ENCODE measurements at places on chromosomes 5 and 9.

DNA sequence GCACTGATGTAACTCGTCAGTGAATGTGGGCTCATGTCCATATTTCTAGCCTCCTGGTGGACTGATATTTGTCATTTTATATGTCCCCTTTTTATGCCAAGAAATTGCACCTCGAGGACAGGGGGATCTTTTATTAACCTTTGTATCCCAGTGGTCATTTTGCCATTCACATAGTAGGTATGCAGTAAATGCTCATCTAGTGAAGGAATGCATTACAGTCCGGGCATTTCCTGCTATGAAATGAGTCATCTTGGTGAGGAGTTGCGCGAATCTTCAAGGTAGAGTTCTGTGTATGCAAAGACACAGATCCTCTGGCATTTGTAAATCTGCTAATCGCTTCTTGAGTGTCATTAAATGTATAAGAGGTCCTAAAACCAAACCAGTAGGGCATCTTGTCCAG, 755.5 kb upstream of the ADAMTS16 start:
- DNase-seq: no peak

DNA sequence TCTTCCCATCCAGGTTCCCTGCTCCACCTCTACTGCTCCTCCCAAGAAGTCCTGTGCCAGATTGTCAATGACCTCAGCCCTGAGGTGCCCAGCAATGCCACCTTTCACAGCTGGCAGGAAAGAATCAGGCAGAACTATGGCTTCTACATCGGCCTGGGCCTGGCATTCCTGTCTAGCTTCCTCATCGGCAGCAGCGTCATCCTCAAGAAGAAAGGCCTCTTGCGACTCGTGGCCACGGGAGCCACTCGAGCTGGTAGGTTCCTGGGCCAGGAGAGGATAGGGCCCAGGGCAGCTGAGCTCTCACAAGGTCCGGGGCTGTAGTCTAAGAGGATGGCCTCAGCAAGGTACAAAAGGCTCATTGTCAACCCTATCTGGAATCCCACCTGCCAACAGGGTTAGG, 3.1 kb downstream of the NIPAL4 start:
- no peak for DNase-seq

GRCh38 chr5:113062869-113063508, 86.4 kb downstream of the DCP2 start:
- DNase-seq: no peak

DNA sequence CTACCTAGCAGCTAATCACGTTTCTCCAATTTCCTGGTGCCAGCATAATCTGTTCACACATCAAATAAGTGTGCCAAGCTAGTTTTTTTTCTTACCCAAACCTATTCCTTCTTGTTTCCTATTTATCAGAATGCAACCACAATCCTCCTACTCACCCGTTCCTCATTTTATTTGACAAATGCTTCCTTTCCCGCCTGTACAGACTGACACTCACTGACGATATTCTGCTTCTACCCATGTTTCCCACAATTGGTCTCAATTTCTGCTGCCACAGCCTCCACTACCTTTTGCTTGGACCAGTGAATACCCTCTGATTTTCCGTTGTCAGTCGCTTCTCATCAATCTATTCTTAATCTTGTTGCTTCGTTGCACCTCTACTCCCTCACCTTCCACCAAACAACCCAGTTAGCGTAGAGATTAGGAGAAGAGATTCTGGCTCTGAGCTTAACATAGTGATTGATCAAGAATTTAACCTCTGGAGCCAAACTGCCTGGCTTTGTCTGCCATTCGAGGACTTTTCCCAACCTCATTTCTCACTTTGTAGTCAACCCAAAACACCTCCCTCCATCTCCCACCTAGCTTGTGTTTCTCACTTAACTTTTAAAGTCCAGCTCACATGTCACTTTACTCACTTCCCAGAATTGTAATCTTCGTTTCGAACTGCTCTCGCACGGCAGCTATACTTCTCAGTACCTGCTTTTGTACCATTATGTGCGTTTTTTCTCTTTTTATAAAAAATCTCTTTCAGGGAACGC, 729 bp upstream of the TMEM38B start:
- DNase-seq: peak; percentile 9

DNA sequence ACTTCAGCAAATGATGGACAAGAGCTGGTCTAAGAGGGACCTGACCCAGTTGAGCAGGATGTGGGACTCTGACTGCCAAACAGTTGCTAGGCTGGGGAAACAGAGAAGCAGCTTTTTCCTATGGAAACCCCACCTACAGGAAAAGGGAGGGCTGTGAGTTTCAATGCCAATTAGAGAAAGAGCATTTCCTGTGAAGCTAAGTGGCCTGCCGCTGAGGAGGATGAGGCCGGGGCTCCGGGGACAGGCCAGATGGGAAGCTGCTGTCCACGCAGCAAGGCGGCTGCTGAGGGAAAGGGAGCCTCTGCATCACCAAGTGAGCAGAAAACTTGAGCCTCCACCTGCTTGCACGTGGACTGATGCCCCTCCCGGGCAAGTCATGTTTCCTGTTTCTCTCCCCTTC, at the start of gene PCDH12:
PCDH12 (minus strand) TSS at position 90 of the 400 bp plus-strand sequence. CDS start 351 bp downstream, outside the sequence.
- DNase-seq: peak; percentile 84

DNA sequence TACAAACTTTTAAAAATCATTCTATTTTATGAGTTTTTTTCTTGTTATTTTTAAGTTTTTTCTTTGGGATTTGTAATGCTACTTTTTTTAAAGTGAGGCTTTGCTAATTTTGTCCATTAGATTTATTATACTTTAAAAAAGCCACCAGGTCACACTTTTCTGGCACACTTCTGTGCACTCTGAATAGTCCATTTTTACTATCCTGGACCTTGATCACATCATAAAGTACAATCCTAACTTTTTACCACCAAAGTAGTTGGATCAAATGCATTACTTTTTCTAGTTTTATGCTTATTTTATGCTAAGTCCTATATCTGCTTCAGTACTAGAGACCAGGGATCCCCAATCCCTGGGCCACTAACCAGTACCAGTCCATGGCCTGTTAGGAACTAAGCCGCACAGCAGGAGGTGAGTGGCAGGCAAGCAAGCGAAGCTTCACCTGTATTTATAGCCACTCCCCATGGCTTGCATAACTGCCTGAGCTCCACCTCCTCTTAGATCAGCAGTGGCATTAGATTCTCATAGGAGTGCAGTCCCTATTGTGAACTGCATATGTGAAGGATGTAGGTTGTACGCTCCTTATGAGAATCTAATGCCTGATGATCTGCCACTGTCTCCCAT, 16.0 kb downstream of the FRRS1L start:
- no peak for DNase-seq

GRCh38 chr5:111411301-111411700, 101.0 kb downstream of the STARD4 start:
- no peak for DNase-seq

GRCh38 chr5:27434335-27434734, 395.9 kb upstream of the CDH9 start:
- DNase-seq: no peak

DNA sequence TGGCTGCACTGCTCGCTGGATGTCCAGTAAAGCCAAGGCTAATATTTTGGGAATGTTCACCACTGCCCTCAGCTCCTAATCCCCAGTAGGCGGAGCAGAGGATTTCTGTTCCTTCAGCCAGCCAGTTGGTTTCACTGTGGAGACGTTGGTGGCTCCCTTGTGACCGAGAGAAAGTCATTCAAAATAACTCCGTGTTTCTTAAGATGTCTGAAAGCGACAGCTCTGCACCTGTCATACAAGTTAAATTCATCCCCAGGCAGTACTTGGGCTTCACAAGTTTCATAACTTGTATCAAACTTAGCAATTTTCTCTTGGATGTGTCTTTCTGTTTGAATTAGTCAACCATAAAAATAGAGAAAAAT, 382 bp upstream of the CDKN2B start:
- no peak for DNase-seq

DNA sequence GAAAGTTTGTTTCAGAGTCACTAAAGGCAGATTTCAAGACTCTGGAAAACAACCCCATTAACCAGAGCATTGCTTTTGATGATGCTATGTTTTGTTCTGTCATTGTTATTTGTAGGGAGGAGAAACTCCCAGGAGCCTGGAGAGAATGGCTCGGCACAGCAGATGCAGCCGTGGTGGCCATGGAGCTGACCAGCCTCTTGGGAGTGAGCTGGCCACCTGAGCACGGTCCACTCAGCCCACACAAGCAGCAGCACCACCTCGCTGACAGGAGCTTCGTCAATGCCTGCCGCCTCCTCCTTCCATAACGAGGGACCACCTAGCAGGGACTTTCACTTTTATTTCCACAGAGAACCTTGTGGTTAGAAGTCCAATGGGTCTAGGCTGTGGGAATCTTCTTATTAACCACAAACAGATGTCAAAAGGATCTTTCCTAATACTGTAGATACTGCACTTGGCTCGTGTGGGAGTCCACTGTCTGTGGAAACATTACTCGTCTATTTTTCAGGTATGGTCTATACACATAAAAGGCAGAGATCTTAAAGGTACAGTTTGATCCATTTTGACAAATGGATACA, 21.0 kb upstream of the SMIM32 start:
- no peak for DNase-seq

- no peak for DNase-seq
Measured at GRCh38 chr5:78604689-78605285, 43.8 kb downstream of the LHFPL2 start.

DNA sequence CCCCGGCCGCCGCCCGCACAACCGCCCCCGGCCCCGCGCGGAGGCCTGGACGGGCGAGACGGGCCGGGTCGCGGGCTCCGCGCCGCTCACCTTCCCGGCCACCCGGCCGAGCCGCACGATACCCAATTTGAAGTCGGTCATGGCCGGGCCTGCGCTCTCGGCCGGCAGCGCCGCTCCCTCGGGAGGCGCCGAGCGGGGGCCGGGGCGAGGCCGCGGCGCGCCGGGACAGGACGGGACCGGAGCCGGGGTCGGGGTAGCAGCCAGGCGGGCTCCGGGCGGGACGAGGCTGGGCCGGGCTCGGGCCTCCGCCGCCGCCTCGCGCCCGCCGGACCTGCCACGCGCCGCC, 216 bp downstream of the ZMYND19 start:
- DNase-seq: no peak

DNA sequence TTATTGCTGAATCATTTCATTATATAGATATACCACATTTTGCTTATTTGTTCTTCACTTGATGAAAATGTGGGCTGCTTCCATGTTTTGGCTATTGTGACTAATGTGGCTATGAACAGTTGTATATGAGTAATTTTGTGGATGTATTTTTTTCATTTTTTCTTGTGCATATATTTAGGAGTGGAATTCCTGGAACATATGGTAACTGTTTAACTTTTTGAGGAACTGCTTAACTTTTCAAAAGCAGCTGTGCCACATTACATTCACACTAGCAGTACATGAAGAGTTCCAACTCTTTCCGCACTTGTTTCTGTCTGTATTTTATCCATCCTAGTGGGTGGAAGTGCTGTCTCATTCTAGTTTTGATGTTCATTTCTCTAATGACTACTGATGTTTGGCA, 67.8 kb downstream of the JAK2 start:
- no peak for DNase-seq

GRCh38 chr9:70479880-70480291, 65.4 kb upstream of the KLF9 start:
- no peak for DNase-seq

GRCh38 chr5:17037751-17038150, 101.7 kb upstream of the MYO10 start:
- no peak for DNase-seq

DNA sequence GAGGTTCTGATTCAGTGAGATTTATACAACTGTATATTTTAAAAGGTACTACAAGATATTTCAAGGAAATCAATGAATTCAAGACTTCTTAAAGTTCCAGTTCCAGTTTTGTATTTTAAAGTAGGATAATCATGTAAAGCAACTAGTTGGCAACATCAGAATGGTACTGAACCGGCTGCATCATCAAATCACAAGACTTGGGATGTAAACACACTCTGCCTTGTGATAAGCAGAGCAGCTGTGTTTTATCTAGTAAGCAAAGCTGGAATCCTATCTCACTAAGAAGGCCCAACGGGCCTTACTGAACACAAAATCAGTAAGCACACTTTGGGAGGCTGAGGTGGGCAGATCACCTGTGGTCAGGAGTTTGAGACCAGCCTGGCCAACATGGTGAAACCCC, 327.2 kb upstream of the NREP start:
- DNase-seq: no peak

- DNase-seq: no peak
Measured at GRCh38 chr5:145324101-145324500, 511.0 kb downstream of the PRELID2 start.

- DNase-seq: peak; percentile 80
Measured at GRCh38 chr5:17216974-17217492, 398 bp upstream of the BASP1 start.

GRCh38 chr5:137638841-137639240, 97.0 kb downstream of the KLHL3 start:
- DNase-seq: no peak

DNA sequence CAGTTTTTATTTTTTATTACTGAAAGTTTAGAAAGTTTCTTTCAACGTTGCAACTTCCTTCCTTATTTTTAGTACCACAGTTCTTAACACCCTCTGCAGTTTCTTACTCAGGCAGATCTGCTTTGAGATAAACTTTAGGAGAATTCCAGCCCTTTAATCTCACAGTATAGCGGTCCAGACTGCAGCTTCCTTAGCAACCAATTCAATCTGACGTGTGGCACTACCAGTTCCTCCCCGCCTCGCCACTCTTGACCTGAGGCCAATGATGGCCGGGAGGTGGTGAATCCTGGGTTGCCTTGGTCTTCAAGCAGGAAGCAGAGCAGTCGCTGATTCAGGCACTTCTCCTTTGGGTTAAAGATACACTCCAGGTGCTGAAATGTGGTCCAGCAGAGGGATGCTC, 334.3 kb upstream of the TRPC7 start:
- DNase-seq: no peak

- no peak for DNase-seq
Measured at GRCh38 chr5:154783774-154784460, 28.7 kb downstream of the LARP1 start.

DNA sequence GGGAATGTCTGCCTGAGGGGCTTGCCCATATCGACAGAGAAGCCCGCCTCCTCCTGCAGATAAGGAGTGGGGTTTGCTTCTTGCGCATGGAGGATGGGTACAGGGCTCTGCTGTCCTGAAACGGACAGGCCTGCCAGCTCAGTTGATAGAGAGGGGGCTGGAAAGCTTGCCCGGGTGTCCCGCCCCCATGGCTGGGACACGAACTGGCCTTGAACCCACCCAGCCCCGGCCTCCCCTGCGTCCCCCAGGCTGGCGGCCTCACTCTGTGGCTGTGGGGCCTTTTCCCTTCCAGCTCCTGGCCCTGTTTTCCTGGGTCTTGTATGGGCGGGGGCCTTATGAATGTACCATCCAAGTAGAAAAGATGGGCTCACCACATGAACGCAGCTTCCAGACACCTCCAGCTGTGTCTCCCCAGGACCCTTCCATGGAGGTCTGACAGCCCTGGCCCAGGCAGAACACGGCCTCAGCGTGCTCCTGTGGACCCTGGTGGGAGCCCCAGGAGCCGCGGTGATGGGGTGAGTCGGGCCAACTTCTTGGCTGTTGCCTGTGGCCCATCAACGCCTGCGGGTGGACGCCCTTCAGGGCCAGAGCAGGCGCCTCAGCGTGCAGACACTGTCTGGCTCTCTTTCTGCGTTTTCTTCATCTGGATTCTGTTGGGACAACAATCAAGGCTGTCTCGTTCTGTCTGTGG, 15.9 kb upstream of the SLC2A6 start:
- no peak for DNase-seq

GRCh38 chr5:16618138-16618897, 1.5 kb upstream of the RETREG1 start:
- DNase-seq: no peak

- peak; percentile 58 for DNase-seq
Measured at GRCh38 chr9:134055981-134056461, 11.8 kb downstream of the BRD3 start.
